ENCODE measurements at places on chromosomes 11 and 22. TPM values are rescaled to one million over a fixed set of nuclear protein-coding genes. Genes with fewer than 3 reads are reported as not detected.
A peak's percentile ranks its signal among the peaks of the same experiment; 100 is the strongest.

GRCh38 chr11:81869351-81870065 is 864.2 kb downstream of the FAM181B start:
- H3K36me3 ChIP-seq = no peaks in the 10 kb centered on the region
- H3K4me1 ChIP-seq = no peaks in the 10 kb centered on the region
- H3K4me3 ChIP-seq = no peak overlapping the region
- no peaks in the 10 kb centered on the region for H3K27me3 ChIP-seq
- DNase-seq = no peak

- no peak for DNase-seq
- peaks cover 14% of the 10 kb centered on the region for H3K4me1 ChIP-seq
- no peaks in the 10 kb centered on the region for H3K27me3 ChIP-seq
- H3K27ac ChIP-seq = no peak overlapping the region
- no peaks in the 10 kb centered on the region for H3K36me3 ChIP-seq
- H3K4me3 ChIP-seq = no peak overlapping the region
Observed at GRCh38 chr11:108975026-108975425, 310.2 kb downstream of the DDX10 start.

DNA sequence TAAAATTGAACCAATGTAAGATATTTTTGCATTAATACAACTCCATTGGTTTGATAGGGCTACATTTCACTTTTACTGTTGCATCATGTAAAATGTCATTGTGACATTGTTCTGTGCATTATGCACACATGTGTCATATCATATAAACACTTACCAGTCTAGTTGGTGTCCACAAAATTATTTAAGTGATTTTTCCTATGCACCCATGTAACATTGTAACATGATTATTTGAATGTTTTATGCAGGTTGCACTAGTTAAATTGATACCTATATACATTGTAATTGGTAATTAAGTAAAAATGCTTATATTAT is 9.6 kb upstream of the BIRC3 start:
- no peak for DNase-seq
- no peak overlapping the region for H3K4me3 ChIP-seq
- peaks cover 14% of the 10 kb centered on the region for H3K27me3 ChIP-seq
- no peaks in the 10 kb centered on the region for H3K4me1 ChIP-seq

GRCh38 chr11:102191832-102192231 is 81.6 kb downstream of the YAP1 start:
- no peaks in the 10 kb centered on the region for H3K36me3 ChIP-seq
- H3K4me3 ChIP-seq = no peak overlapping the region
- DNase-seq = no peak
- no peaks in the 10 kb centered on the region for H3K4me1 ChIP-seq
- H3K27ac ChIP-seq = no peak overlapping the region

DNA sequence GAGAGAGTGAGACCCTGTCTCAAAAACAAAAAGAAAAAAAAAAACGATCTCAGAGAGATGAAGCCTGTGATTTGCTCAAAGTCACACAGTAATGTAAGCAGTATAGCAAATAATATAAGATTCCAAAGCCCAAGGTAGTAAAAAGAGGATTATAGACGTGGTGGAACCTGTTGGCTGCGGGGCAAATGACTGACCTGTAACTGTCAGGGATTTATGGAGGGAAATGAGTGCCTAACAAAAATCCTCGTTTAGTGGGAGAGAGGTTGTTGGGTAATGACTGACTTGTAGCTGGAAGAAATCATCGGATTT is 723 bp upstream of the CLP1 start:
- peaks cover 4% of the 10 kb centered on the region for H3K4me1 ChIP-seq
- H3K36me3 ChIP-seq = peaks cover 10% of the 10 kb centered on the region
- H3K27me3 ChIP-seq = no peaks in the 10 kb centered on the region
- H3K4me3 ChIP-seq = peak overlapping the region; percentile 35
- DNase-seq = no peak
- H3K27ac ChIP-seq = peak overlapping the region; percentile 75

GRCh38 chr11:27061461-27061821 is 20.8 kb downstream of the BBOX1 start:
- H3K4me1 ChIP-seq = no peaks in the 10 kb centered on the region
- no peak overlapping the region for H3K4me3 ChIP-seq
- no peaks in the 10 kb centered on the region for H3K36me3 ChIP-seq
- no peaks in the 10 kb centered on the region for H3K27me3 ChIP-seq
- DNase-seq = no peak

- no peak overlapping the region for H3K27ac ChIP-seq
- no peaks in the 10 kb centered on the region for H3K36me3 ChIP-seq
- DNase-seq = no peak
- H3K4me1 ChIP-seq = no peaks in the 10 kb centered on the region
Observed at GRCh38 chr22:29956680-29957079, 73.7 kb downstream of the MTMR3 start.

- no peaks in the 10 kb centered on the region for H3K27me3 ChIP-seq
- no peak overlapping the region for H3K4me3 ChIP-seq
- no peak overlapping the region for H3K27ac ChIP-seq
- no peaks in the 10 kb centered on the region for H3K4me1 ChIP-seq
Observed at GRCh38 chr11:119236490-119236889, 30.4 kb downstream of the CBL start.

- H3K27ac ChIP-seq = no peak overlapping the region
- DNase-seq = peak; percentile 40
- H3K4me3 ChIP-seq = no peak overlapping the region
- peaks cover 4% of the 10 kb centered on the region for H3K27me3 ChIP-seq
- H3K36me3 ChIP-seq = no peaks in the 10 kb centered on the region
- no peaks in the 10 kb centered on the region for H3K4me1 ChIP-seq
Observed at GRCh38 chr22:39967103-39967829, 7.1 kb downstream of the TMA7B start.

- H3K27me3 ChIP-seq = peaks cover 8% of the 10 kb centered on the region
- H3K4me3 ChIP-seq = no peak overlapping the region
- H3K36me3 ChIP-seq = no peaks in the 10 kb centered on the region
- no peaks in the 10 kb centered on the region for H3K4me1 ChIP-seq
- no peak for DNase-seq
- no peak overlapping the region for H3K27ac ChIP-seq
Observed at GRCh38 chr11:58963551-58964104, 24.3 kb downstream of the GLYATL1 start.

DNA sequence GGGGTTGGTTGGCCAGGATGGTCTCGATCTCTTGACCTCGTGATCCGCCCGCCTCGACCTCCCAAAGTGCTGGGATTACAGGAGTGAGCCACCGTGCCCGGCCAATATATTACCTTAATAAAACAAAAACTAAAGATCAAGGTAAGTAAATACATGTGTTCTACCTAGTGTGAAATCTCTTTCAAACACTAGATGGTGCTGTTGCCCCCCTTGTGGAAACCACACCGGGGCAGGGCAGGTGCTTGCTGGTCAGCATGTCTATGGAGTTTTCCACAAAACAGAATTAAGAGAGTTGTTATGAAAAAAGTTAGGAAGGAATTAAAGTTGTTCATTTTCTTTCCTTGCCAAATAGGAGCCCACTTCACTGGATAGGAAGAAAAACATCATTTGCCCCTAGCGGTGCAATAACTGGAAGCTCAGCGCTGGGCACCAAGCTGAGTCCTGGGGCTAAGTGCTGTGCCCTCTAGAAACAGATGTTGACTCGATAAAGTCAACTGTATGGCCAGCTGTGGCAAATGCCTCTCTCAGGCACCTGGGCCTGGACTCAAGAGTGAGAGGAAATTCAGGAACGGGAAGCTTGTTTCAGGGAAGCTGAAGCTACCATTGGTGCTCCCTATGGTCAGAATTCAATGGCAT is 6.3 kb upstream of the KCNJ5 start:
- H3K4me3 ChIP-seq = no peak overlapping the region
- no peak overlapping the region for H3K27ac ChIP-seq
- H3K27me3 ChIP-seq = peaks cover 43% of the 10 kb centered on the region

DNA sequence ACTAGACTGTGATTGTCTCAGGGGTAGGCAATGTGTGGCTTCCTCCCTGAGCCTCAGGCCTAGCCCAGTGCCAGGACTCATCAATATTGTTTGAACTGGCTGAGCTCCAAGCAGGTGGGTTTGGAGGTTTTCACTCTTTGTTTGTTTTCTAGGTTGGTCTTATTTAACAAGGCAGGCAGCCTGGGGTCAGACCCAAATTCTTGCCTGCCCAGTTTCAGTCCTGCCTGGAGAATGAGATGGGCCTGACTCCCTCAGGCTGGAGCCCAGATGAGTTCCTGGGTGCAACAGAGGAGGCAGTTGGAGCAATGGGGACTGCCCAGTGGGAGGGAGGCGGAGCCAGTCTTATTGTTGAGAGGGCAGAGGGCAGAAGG is 28.3 kb upstream of the TP53I11 start:
- peak; percentile 34 for DNase-seq
- no peaks in the 10 kb centered on the region for H3K27me3 ChIP-seq
- peak overlapping the region; percentile 57 for H3K27ac ChIP-seq

DNA sequence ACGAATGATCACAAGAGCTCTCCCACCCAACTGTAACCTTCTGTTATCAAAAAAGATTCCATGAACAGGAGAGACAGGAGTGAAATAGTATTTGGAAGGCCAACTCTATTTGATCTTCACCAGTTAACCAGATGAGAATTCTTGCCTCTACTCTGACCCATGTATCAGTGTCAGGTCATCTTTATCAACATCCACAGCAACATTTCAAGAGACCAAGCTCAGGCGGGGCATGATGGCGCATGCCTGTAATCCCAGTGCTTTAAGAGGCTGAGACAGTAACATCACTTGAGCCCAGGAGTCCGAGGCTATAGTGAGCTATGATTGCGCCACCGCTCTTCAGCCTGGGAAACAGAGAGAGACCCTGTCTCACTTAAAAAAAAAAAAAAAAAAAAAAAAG is 62.3 kb downstream of the GAB2 start:
- no peak overlapping the region for H3K27ac ChIP-seq
- H3K4me1 ChIP-seq = peaks cover 14% of the 10 kb centered on the region
- no peaks in the 10 kb centered on the region for H3K27me3 ChIP-seq
- no peaks in the 10 kb centered on the region for H3K36me3 ChIP-seq

- peaks cover 2% of the 10 kb centered on the region for H3K27me3 ChIP-seq
- no peaks in the 10 kb centered on the region for H3K36me3 ChIP-seq
- no peak for DNase-seq
Observed at GRCh38 chr11:74714904-74715303, 16.3 kb downstream of the CHRDL2 start.

- H3K36me3 ChIP-seq = no peaks in the 10 kb centered on the region
- H3K27me3 ChIP-seq = peaks cover 5% of the 10 kb centered on the region
- H3K4me3 ChIP-seq = no peak overlapping the region
- no peak for DNase-seq
- H3K27ac ChIP-seq = no peak overlapping the region
Observed at GRCh38 chr11:16778286-16778685, 39.8 kb downstream of the C11orf58 start.

- no peaks in the 10 kb centered on the region for H3K4me1 ChIP-seq
- H3K27me3 ChIP-seq = no peaks in the 10 kb centered on the region
Observed at GRCh38 chr11:66862559-66863037, 5.7 kb downstream of the LRFN4 start.

DNA sequence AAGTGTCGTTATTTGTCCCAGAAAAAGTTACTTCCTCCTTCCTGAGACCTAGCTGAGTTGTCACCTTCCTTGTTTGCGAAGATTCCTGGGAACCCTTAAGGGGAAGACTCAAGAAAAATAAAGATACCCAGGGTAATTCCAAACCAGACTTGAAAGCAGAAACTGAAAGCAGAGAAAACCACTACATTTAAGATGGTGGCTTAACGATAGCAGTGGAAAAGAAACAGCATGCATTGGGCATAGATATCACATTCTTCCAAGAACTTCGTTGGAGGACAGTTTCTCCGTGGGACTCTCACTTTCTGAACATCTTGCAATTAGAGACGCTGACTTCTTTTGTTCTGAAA is 89.1 kb downstream of the FAM76B start:
- H3K36me3 ChIP-seq = no peaks in the 10 kb centered on the region
- no peaks in the 10 kb centered on the region for H3K4me1 ChIP-seq
- no peak overlapping the region for H3K4me3 ChIP-seq

GRCh38 chr11:66116576-66117361 is 46.7 kb downstream of the PACS1 start:
- no peak overlapping the region for H3K4me3 ChIP-seq
- H3K36me3 ChIP-seq = no peaks in the 10 kb centered on the region
- no peak overlapping the region for H3K27ac ChIP-seq
- H3K27me3 ChIP-seq = no peaks in the 10 kb centered on the region

DNA sequence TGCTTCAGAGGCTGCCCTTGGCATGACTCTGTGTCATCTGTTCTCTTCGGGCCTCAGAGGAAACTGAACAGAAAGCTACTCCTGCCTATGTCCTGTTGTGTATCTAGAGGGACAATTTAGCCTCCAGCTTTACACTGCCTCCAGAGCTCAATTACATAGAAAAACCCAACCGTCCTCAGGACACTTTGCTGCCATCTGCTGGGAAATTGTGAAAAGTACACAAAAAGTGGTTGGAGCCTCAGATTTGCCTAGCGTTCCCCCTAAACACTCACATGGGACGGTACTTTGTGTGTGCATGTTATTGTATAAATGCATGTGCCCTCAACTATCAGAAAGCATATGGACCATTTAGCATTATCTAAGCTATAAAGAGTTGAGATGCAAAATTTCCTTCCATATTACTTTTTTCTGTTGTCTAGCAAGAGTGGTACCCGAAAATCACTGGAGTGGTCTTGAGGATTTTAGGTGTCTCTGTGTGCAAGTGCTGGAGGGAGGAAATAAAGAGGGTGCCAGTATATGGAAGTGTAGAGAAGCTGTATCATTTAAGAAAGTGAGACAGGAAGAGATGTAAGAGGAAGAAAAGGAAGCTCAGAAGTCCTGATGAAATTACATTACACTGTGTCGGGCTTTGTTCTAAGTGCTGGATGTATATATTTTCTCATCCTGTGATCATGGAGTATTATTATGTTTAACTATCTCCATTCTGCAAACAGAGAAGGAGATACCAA is 8.7 kb upstream of the MS4A4E start:
- DNase-seq = peak; percentile 89
- no peak overlapping the region for H3K27ac ChIP-seq
- H3K27me3 ChIP-seq = peaks cover 3% of the 10 kb centered on the region
- no peak overlapping the region for H3K4me3 ChIP-seq

The DRD2 gene
- not detected for polyA plus RNA-seq

The NLRP10 gene
- not detected for polyA plus RNA-seq

The BTG4 gene
- not detected for polyA plus RNA-seq

The SNX32 gene
- polyA plus RNA-seq = 0.29 TPM

The LGR4 gene
- polyA plus RNA-seq = 0.89 TPM

The MOB2 gene
- 50.6 TPM for polyA plus RNA-seq

The OR51F2 gene
- polyA plus RNA-seq = not detected

The MRPL16 gene
- 60.9 TPM for polyA plus RNA-seq
